IPS DF 6.9 (cell line): ENCODE measurements at places on chromosomes 1 and 21.

- DNase-seq = no peak
These were observed at the start of gene GIPC2 for GRCh38 chr1:78045926-78046778. Gene GIPC2 (plus strand): TSS chr1:78045966. CDS start chr1:78046095, 129 bp downstream.

GRCh38 chr1:204578867-204579664 is 62.9 kb downstream of the MDM4 start:
- no peak for DNase-seq

DNA sequence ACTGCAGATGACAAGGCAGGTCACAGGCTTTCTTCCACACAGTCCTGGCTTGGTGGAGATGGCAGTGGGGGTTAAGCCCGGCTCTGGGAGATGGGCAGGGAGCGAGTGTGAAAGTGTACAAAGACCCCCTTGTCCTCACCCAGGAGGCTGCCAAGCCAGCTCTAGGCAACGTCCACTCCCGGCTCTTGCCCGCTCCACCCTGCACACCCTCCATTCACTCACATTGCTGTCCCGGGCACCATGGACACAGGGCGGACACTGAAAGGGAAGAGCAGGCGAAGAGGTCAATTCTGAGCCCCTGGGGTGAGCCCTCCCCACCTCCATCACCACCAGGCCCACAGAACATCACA is 8.9 kb downstream of the COL16A1 start:
- DNase-seq = no peak

GRCh38 chr1:15738416-15739113 is 2.5 kb downstream of the SLC25A34 start:
- no peak for DNase-seq

DNA sequence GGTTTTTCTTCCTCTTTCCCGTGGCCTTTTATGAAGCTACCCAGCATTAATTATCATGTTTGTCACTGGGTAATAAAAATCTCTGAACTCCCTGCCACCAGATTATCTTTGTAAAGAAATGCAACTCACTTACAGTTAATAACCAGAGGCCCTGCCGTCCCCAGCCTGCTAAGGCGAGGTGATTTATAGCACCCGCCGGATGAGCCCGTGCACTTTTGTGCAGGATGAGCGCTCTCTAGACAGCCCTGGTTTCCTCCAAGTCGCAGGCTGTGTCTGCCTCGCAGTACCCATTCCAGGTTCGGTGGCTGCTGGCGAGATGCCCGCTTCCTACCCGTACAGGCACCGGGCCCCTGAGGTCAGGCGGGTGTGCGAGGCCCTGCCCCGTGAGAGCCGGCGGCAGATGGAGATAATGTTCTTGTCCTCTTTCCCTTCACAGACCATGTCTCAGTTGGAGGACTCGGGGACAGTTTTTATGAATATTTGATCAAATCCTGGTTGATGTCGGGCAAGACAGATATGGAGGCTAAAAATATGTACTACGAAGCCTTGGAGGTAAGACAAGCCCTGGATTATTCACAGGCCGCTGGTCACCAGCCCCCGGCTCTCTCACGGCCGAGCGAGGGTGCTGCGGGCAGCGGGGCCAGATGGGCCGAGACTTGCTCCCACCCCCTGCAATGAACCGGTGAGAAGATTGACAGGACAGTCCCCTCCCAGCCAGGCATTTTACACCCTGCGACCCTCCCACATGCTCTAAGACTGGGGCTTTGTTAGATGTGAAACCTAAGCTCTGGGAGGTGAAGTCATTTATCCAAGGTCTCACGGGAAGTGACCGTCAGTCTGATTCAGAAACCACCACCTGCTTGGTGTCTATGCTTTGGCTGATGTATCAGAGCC is 28.5 kb upstream of the SELENON start:
- no peak for DNase-seq

DNA sequence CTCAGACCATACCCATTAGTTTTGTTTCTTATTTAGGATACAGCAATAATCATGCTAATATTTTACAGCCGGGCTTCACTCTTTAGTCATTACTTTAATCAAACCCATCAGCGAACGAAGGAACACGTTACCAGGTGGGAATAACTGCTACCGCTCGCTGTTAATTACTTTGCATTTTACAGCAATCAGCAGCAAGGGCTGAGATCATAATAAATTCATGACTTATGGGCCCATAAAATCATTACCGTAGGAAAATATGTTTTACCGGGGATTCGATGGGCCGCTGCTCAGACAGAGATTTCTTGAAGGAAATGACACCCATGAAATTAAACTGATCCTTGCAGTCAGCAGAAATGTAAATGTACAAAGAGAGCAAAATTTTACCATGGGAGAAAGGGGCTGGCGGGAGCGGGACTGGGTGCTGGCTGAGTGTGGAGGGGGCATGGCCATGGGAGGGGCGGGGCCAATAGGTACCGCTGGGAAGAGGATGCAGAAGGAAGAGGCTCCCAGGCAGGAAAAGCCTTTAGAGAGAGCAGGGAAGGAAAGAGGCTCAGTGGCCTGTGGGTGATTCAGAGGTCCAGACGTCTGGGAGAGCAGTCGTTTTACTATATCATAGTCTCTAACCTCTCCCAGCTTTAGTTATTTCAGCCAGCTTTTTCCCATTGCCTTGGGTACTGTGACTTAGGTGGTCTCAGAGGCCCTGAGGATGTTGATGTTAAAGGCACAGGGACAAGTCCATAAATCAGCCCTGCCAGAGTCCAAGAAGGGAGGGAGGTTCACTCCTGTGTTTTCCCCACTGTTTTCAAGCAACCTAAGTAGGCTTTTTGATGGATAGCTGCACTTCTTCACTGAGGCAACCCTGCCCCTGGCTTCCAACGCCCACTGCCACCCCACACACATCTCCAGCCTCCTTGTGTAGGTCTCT is 258.9 kb downstream of the SEC16B start:
- DNase-seq = no peak

DNA sequence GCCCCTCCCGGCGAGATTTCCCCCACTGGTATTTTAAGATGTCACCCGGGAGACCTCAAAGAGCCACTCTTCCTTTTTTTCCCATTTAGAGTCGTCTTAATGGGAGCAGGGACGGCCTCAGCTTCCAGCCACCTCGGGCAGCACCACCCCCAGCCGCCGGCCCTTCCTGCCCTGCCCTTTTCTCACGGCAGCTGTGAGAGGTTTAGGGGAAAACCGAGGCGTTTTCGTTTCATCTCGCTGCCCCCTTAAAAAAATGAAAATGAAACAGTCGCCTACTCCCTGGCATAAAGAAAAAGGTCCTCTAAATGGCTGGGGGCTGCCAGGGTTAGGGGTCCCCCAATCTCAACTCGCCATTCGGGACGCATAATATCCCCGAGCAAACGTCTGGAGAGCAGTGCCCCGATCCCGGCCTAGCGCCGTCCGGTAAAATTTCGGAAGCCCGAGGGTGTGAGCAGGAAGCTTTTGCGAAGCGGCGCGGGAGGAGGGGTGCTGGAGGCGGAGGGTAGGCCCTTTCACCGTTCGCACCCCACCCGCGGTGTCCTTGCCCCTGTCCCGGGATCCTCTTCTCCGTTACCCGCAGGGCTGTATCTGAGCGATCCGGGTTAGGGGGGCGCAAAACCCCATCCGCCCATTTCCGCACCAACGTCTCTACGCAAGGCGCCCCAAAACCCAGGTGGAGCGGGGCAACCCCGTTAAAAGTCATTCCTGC is 1.2 kb downstream of the RUNX3 start:
- no peak for DNase-seq
